ENCODE measurements at places on chromosomes 7 and 10. TPM values are rescaled to one million over a fixed set of nuclear protein-coding genes. Genes with fewer than 3 reads are reported as not detected.
A peak's percentile ranks its signal among the peaks of the same experiment; 100 is the strongest.

The GPR37 gene
- total RNA-seq, result 0.62 TPM

The FZD8 gene
- total RNA-seq, result 5.2 TPM

The CYP2E1 gene
- total RNA-seq, result 0.45 TPM

DNA sequence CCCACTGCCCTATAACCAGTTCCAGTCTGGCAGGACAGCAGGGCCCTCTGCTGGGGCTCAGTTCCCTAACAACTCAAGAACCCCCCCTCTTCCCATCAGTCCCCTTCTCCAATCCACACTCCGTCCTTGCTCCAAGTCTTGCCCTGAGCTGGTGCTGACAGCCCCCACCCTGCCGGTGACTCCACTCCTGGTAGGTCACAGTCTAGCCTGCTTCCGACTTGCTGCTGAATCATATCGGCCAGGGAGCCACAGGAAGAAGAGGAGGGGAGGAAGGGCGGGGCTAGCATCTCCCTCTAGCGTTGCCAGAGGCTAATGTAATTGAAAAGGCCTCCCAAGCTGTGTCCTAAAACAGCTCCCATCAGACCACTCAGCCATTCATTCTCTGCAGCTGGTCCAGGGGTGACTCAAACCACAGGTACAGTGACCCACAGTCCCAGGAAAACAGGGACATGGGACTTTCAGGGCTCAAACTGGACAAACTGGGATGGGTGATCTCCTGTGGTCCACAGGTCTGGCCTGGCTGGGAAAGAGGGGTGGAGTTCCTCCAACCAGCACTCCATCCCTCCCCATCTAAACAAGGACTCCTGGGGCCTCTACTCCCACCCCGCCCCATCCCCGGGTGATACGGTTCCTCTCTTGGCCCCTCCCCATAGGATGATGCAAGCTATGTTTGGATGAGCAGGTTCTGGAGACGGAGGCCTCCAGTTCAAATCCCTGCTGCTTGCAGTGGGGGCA lies 158.8 kb downstream of the SH3PXD2A start:
- peak; percentile 74 for DNase-seq

GRCh38 chr7:45697576-45698136 lies 123.5 kb downstream of the ADCY1 start:
- DNase-seq, result no peak

DNA sequence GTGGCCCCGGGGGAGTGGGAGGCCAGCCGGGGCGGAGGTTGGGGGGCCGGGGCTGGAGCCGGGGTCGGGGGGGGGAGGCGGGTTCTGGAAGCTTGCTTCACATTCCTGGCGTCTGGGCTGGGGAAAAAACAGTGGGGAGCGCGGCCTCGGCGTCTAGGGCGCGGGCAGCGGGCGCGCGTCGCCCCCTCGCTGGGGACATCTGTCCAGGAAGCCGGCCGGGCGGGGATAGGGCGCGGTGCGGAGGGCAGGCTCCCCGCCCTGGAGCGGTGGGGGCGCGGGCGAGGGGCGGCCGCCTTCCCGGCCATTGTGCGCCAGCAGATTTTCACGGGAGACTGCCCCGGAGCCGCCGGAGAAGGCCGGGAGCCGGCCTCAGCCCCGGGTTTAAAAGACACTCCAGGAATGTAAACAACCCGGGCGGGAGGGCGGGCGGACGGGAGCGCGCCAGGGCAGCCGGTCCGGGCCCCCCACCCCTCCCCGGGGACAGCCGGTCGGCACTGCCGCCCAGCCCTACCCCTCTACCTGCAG lies 1.4 kb downstream of the ZMIZ1 start:
- DNase-seq, result peak; percentile 37

GRCh38 chr7:31903962-31904361 lies 166.2 kb downstream of the PDE1C start:
- no peak for DNase-seq

DNA sequence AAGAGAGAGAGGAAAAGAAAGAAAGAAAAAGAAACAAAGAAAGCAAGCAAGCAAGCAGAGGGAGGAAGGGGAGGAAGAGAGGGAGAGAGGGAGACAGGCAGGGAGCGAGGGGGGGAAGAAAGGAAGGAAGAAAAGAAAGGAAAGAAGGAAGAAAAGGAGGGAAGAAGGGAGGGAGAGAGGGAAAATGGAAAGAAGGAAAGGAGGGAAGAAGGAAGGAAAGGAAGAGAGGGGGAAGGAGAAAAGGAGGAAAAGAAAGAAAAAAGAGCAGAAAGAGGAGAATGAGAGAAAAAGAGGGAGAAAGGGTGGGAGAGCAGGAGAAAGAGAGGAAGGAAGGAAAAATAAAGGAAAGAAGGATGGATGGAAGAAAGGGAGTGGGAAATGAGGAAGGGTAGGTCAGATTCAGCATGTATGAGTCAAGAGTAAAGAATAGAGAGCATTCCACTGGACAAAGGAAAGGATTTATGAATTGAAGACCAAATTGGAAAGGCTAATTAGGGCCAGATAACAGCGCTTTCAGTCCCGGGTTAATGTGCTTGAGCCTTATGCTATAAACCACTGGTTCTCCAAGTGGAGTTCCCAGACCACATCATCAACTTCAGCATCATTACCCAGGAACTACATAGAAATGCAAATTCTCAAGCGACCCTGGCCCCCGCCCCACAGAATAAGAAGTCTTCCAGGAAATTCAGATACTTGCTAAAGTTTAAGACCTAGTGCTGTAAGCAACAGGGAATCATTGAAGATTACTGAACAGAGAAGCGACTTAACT lies 85.1 kb downstream of the C10orf90 start:
- no peak for DNase-seq

DNA sequence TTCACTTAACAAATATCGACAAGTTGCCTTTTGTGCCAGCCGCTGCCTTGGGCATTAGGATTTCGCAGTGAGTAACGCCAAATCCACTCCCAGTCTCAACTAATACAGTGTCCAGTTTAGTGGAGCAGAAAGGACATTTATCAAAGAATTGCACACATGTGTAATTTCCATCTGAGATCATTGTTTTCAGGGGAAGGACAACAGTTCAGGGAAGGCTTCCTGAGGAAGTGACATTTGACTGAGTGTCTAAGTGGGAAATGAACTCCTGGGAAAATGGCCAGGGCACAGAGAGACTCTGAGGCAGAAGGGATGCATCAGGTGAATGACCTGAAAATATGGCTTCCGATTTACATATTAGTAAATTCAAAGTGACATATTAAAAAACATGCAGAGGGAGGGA lies 89.4 kb downstream of the ITGA8 start:
- DNase-seq, result no peak

DNA sequence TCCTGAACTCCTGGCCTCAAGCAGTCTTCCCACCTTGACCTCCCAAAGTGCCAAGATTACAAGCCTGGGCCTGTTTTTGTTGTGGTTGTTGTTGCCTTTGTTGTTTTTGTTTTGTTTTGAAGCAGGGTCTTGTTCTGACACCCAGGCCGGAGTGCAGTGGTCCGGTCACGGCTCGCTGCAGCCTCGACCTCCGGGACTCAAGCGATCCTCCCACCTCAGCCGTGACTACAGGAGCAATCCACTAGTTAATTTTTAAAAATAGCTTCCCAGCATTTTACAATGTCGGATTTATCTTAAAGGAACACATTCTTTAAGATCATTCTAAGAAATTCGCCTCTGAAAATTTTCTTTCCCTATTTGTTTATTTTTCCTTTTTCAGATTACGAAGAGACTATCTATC lies 27.7 kb upstream of the AP5Z1 start:
- no peak for DNase-seq

- DNase-seq, result no peak
These were observed 358.8 kb downstream of the BBS9 start for GRCh38 chr7:33487998-33488682.

- DNase-seq, result no peak
These were observed 280.2 kb downstream of the GRID1 start for GRCh38 chr10:86086418-86086817.

DNA sequence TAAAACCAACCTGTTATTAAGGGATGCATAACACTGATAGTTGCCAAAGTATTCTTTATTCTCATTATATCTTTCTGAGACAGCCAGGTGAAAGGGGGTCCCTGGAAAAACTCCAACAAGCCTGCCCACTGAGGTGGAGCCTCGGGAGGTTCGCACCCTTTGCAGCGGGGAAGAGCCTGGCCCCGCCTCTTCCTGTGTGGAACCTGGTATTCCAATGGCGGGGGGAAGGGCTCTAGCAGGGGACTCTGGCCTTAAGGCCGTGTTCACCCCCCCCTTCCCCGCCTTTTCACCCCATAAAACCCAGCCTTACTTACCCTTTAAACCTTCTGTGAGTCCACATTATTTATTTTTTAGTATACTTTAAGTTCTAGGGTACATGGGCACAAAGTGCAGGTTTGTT lies 62.4 kb upstream of the PDK4 start:
- no peak for DNase-seq

- no peak for DNase-seq
These were observed 26.4 kb upstream of the GPR37 start for GRCh38 chr7:124792002-124792401.

DNA sequence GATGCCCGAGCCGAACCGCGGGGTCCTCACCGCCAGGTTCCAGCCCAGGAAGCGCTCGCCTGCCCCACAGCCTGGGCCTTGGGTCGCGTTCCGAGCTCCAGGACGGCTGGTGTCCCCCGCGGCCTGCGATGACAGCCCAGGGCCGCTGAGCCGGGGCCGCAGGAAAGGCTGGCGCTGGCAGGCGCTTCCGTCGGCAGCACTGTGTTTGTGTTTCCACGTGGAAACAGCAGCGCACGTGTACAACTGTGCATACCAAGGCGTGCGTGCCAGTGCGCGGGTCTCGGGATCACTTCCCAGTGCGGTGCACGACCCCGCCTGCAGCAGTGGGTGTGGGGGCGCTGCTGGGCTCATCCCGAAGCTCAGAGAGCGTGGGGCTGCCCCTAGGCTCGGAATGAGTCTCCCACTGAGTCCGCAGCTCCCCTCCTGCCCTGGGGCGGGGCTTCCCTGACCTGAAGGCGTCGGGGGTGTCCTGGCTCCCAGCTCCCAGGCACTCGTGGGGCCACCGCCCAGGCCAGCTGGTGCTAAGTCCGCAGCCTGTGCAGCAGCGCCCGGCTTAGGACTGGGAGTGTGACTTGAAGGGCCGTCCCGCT lies 17.2 kb downstream of the AP5Z1 start:
- no peak for DNase-seq

DNA sequence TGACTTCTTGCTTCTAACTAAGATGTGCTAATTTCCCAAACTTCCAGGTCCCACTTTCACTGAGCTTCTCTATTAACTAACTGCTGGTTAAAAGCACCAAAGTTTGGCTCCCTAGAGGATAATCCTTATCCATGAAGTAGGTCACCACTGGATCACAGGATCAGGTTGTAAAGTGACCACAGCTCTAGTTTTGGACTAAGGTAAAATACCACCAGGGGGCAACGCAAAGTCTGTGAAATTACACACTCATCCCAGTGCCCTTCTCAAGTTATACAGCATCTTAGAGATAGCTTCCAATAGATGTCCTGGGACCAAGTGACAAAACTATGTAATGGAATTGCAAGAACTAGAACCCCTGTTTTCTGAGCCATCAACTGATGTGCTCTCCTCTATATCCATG lies 116.4 kb upstream of the ASAH2 start:
- peak; percentile 39 for DNase-seq

DNA sequence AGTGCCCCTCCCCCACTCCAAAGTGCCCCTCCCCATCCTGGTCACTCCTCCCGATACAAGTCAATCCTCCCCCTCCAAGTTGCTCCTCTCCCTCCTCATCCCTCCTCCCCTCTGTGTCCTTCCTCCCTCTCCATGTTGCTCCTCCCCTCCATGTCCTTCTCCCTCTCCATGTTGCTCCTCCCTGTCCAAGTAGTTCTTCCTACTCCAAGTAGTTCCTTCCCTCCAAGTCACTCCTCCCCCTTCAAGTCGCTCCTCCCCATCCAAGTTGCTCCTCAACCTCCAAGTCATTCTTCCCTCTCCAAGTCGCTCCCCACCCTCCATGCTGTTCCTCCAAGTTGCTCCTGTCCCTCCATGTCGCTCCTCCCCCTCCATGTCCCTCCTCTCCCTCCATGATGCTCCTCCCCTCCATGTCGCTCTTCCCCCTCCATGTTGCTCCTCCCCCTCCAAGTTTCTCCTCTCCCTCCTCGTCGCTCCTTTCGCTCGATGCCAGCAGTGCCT lies 8.6 kb upstream of the WBP1L start:
- no peak for DNase-seq

DNA sequence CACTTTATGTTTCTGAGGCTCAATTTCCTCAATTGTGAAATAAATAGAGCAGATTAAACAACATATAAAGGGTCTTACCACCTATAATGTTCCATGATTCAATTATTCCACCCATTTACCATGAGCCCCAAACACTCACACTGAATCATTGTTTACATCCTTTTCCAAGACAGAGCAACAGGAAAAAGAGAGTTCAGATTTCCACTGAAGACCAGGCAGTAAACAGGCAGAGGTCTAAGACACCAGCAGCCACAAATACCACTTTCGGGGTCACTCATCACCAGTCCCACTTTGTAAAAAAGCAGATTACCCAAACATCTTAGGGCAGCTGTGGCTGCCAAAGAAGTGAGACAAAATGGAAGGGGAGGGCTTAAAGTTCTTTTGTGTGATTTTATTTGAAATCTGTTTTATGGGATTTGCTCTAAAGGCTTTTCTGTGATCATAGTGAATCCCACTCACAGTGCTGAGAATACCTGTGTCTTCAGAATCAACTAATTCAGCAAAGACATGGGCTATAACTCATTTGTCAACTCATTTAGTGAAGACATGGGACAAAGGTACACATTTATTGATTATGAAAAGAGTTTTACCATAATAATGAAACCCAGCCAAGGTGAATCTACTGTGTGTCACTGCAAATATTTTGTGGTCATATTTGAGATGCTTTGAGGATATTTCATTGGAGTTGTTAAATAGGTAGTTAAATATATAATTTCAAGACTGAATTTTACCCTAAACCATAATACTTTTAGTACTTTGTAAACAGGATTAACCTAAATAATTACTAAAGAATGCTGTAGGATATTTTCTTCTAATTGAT lies 24.8 kb upstream of the DLD start:
- DNase-seq, result no peak

DNA sequence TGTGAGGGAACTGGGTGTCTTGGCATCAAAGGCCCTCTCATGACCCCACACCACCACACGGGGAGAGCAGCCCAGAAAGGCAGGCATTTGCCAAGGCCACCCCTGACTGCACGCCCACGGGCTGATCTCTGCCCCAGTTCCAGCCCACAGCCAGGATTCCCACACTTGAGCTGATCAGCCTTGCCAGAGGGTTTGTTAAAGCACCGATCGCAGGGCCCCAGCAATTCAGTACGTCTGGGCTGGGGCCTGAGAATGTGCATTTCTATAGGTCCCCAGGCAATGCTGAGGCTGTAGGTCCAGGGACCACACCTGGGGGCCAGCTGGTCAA lies 103.9 kb downstream of the TNS3 start:
- peak; percentile 77 for DNase-seq

Data from myocyte (in vitro differentiated cells).